ENCODE measurements at places on chromosomes 2 and 18.
A peak's percentile ranks its signal among the peaks of the same experiment; 100 is the strongest.

DNA sequence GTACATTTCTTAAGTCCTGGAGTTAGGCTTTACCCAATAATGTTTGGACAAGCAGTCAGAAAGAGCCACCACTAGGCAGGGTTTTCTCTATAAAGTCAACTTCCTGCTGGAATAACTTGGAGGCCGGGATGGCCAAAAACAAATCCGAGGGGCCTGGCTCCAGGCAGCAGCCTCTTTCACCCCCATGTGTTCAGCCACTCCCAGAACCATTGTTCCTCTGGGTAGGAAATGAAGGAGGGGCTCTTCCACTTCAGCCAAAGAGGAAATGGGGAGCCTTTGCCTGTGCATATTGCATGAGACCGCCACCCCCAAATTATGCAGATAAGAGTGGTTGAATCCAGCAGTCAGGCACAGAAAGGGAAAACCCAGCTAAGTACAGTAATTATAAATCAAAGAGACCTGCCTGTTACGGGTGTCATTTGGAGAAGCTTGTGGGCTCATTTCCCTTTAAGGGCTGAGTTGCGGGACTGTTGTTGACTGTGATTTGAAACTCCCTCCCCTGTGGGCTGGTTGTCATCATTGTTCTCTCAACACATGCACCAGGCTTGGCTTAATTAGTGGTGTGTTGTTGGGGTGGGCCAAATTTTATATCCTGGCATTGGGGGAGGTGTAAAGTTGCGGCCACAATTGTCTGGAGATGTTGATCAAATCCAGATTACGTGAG is 212.8 kb upstream of the SOX11 start:
- peak; percentile 31 for DNase-seq

- DNase-seq: peak; percentile 56
Observed at GRCh38 chr18:7566567-7567473, at the start of gene PTPRM. Gene PTPRM (plus strand): TSS chr18:7567316. CDS start chr18:7567819, 503 bp downstream.

DNA sequence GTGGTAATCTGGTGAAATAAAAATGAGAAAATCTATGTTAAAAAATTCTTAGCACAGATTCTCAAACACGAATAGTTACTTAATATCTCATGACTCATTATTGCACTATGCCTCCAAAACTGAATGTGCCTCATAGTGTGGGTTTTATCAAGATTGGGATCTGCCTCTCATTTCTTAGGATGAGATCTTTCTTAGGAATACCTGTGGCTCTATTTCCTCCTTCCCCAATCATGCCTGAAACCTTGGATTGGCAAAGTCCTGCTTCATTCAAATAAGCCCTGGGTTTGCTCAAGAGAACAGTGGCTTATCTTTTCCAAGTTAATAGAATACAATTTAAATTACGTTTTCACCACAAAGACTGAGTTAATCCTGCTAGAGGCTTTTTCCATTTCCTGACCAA is 100.3 kb downstream of the DPP10 start:
- no peak for DNase-seq

GRCh38 chr2:214126135-214126534 is 284.7 kb upstream of the VWC2L start:
- DNase-seq: no peak

GRCh38 chr18:13578400-13578799 is 148.0 kb downstream of the FAM210A start:
- DNase-seq: no peak

DNA sequence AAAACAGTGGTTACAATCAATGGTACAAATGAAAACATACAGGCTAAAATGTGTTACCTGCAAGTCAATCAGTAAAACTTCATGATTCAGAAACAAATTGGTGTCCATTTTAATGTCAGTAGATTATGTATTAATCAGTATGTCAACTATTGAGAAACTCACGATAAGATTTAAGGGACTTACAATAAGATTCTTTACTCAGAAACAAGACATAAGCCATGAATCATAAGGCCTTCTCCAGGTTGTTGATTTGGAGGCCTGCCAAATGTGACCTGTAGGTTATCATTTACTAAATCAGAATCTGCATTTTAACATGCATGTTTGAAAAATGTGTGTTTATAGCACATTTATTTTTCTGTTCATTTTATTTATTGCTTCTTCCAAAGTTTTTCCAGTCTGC is 623.1 kb downstream of the CCDC85A start:
- no peak for DNase-seq

DNA sequence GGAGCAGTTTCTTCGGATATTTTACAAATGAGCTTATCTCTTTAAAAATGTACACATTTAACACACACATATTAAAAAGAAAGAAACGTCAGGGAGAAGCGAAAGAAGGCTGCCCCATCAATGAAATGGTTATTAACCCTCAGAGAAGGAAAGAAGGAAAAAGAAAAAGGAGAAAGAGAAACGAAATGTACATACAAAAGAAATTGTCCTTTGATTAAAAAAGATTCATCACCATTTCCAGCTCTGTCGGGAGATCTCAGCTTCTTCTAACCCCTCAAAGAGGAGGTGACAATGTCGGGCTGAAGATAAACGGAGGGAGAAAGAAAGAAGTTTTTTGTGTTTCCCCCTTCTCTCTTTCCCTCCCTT is 1.5 kb downstream of the IKZF2 start:
- no peak for DNase-seq

GRCh38 chr2:105928086-105928485 is 183.4 kb downstream of the NCK2 start:
- DNase-seq: no peak

GRCh38 chr2:134667541-134667940 is 51.3 kb downstream of the TMEM163 start:
- no peak for DNase-seq

DNA sequence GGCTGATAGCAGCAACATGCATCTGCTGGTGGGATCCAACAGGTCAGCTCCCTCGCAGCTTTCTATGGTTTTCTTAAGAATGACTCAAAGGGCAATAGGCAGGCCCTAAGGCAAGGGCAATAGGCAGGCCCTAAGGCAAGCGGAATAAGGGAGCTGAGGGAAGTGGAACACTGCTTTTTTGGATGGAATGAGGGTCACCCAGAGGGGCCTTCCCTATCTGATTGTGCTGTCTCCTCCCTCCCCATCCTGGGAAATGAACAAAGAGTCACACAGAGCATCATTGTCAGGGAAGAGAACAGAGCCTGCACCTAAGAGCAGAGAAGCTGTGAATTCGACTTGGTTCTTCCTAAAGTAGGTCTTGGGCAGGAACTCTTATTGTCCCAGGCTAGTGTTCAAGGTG is 43.3 kb upstream of the PTPRM start:
- no peak for DNase-seq

DNA sequence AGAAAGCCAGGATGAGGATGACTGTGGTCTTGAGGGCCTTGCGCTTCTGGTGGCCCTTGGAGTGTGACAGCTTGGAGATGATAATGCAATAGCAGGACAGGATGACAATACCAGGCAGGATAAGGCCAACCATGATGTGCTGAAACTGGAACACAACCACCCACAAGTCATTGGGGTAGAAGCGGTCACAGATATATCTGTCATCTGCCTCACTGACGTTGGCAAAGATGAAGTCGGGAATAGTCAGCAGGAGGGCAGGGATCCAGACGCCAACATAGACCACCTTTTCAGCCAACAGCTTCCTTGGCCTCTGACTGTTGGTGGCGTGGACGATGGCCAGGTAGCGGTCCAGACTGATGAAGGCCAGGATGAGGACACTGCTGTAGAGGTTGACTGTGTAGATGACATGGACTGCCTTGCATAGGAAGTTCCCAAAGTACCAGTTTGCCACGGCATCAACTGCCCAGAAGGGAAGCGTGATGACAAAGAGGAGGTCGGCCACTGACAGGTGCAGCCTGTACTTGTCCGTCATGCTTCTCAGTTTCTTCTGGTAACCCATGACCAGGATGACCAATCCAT is 2.7 kb downstream of the CXCR4 start:
- no peak for DNase-seq

GRCh38 chr2:95385570-95385984 is 16.9 kb upstream of the FAHD2A start:
- DNase-seq: no peak

Data from SJCRH30 (cell line).